Type B pancreatic cell (in vitro differentiated cells): ENCODE measurements at places on chromosomes 4 and X.

GRCh38 chr4:158159054-158159717 is 13.6 kb downstream of the GASK1B start:
- H3K4me3 ChIP-seq: peak overlapping the region; percentile 61
- H3K4me1 ChIP-seq: peaks cover 56% of the 10 kb centered on the region
- no peak for DNase-seq
- peak overlapping the region; percentile 70 for H3K27ac ChIP-seq
- no peaks in the 10 kb centered on the region for H3K27me3 ChIP-seq

- no peak overlapping the region for H3K27ac ChIP-seq
- H3K36me3 ChIP-seq: peaks cover 9% of the 10 kb centered on the region
- H3K4me3 ChIP-seq: peak overlapping the region; percentile 35
- no peaks in the 10 kb centered on the region for H3K27me3 ChIP-seq
- DNase-seq: no peak
Measured at GRCh38 chr4:6983544-6984142, 59.5 kb upstream of the TADA2B start.

DNA sequence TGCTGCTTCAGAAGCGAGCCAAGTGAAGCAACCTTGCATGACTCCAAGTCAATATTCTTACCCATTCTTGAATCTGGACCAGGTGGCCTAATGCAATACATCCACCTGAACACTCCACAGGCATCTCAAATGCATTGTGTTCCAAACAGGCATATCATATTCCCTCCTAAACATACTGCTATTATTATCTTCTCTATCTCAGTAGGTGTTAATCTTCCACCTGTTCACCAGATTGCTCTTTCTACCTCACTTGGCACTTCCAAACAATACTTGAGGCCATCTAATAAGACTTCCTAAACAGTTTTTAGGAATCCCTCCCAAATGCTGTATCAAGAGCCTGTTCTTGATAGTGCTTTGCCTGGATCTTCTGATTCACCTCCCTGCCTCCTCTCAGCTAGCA is 90.7 kb downstream of the GPRIN3 start:
- H3K27me3 ChIP-seq: no peaks in the 10 kb centered on the region
- H3K27ac ChIP-seq: no peak overlapping the region
- DNase-seq: no peak
- H3K36me3 ChIP-seq: no peaks in the 10 kb centered on the region
- no peak overlapping the region for H3K4me3 ChIP-seq

DNA sequence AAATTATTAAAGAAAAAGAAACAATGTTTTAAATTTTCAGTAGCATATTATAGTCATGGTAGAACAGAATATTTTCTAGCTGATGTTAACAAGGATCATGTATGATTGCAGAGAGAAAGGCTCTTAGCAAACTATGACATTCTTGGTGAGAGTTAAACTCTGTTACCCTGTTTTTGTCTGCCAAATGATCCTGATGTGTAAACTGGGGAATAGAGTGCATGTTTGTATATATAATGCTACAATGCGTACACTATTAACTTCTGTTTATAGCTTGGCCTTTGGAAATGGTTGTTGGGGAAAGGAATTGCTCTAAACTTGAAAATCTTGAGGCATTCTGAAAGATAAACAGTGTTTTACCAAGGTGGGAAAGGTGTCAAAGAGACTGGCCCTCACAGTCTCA is 292.7 kb downstream of the ARHGAP24 start:
- H3K36me3 ChIP-seq: no peaks in the 10 kb centered on the region
- no peak for DNase-seq
- H3K4me3 ChIP-seq: no peak overlapping the region

GRCh38 chrX:72536542-72536941 is 36.1 kb downstream of the HDAC8 start:
- no peak overlapping the region for H3K4me3 ChIP-seq
- H3K27me3 ChIP-seq: no peaks in the 10 kb centered on the region
- DNase-seq: no peak
- H3K27ac ChIP-seq: no peak overlapping the region
- H3K4me1 ChIP-seq: peaks cover 4% of the 10 kb centered on the region
- H3K36me3 ChIP-seq: no peaks in the 10 kb centered on the region

GRCh38 chrX:28997706-28998463 is 410.6 kb downstream of the IL1RAPL1 start:
- H3K4me1 ChIP-seq: peaks cover 6% of the 10 kb centered on the region
- no peak for DNase-seq
- no peak overlapping the region for H3K4me3 ChIP-seq
- H3K27ac ChIP-seq: no peak overlapping the region

DNA sequence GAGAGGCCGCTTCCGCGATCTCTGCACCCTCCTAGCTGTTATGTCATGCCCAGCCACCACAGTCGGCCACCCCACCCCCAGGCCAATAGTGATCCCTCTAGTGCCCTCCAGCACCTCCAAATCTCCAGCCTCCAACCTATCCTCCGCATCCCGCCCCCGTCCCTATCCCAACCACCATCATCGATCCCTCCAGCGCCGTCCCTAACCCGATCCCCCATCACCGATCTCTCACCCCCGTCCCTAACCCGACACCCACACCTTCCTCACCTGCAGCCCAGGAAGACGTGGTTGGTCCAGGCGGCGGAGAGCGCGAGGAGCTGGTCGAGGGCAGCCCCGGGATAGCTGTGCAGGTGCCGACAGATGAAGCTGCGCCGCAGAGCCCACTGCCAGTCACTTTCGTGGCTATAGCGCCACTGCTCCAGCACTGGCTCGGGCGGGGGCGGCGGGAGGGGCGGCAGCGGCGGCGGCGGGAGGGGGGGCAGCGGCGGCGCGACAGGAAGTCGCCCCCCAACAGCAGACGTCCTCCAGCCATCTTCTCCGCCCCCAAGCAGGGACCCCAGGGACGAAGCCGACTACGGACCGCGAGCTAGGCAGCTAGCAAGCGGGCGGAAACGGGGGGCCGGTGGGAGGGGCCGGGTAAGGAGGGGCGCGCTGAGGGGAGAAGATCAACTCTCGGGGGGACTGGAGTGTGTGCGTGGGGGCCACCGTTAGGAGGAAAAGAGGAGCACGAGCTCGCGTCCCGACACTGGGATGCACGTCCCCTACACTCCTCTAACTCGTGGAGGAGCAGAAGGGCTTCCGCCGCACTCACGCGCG is 552 bp downstream of the NKRF start:
- peaks cover 4% of the 10 kb centered on the region for H3K36me3 ChIP-seq
- H3K4me3 ChIP-seq: peak overlapping the region; percentile 96
- peaks cover 8% of the 10 kb centered on the region for H3K4me1 ChIP-seq
- no peaks in the 10 kb centered on the region for H3K27me3 ChIP-seq
- no peak for DNase-seq

DNA sequence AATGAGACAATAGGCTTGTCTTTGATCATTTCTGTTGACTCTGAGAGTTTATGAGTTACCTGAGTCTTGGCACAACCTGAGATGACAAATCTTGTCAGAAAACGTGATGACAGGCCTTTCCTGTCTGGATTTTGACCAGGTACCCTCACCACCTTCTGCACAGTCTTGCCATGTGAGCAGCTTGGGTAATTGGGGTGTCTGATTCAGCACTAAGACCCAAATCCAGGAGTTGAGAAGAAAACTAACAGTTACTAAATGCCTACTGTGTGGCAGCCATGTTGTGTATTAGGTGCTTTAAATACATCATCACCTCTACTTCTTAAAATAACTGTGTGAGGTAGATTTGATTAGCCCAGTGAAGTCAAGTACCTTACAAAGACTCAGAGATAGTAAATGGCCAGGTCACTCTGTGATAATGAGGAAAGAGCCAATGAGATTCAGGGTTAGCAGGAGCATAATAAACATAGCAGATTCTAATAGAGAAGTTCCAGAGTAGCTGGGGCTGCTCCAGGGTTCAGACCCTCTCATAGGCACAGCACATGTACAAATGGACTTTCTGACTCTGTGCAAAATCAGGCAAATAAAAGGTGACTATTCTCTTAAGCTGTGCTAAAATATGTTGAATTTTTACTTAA is 2.8 kb downstream of the EREG start:
- H3K27ac ChIP-seq: no peak overlapping the region
- H3K36me3 ChIP-seq: no peaks in the 10 kb centered on the region
- no peak for DNase-seq
- H3K4me3 ChIP-seq: peak overlapping the region; percentile 25

DNA sequence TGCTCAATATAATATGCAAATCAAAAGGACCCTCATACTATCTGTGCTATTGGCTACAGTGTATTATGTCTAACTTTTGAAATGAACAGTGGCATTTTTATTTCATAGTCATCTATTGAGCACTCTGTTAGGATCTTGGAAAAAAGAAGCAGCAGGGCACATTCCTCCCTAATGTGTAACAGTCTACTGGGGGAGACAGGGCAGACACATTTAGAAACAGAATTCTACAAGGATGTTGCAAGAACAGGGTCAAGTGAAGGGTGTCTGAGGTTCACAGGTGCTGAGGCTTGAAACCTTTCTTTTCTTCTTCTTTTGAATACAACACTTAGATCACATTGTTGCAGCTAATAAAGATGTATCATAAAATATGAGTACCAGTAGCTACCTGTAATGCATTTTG is 129.7 kb upstream of the SLC4A4 start:
- no peaks in the 10 kb centered on the region for H3K27me3 ChIP-seq
- DNase-seq: no peak
- H3K4me1 ChIP-seq: peaks cover 10% of the 10 kb centered on the region
- peaks cover 4% of the 10 kb centered on the region for H3K36me3 ChIP-seq
- no peak overlapping the region for H3K27ac ChIP-seq
- no peak overlapping the region for H3K4me3 ChIP-seq

DNA sequence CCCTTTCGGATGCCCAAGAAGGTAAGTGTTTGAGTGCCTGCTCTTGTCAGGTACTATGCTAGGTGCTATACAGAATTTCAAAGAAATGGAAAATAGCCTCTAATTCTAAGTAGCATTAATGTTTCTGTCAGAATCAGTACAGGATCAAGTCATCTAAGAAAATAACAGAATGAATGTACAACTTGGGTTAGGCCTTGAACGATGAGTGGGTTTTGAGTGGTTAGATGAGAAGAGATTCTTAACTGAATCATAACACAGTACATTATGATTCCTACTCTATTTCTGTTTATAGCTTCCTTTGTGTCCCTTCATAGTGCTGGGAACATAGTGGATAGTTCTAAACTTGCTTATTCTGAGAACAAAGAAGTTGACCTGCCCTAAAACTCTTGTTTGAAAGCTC is 253.9 kb downstream of the GLUD2 start:
- no peaks in the 10 kb centered on the region for H3K27me3 ChIP-seq
- H3K27ac ChIP-seq: no peak overlapping the region
- H3K4me1 ChIP-seq: no peaks in the 10 kb centered on the region
- H3K36me3 ChIP-seq: no peaks in the 10 kb centered on the region
- H3K4me3 ChIP-seq: no peak overlapping the region
- DNase-seq: no peak

GRCh38 chrX:18992829-18993228 is 8.9 kb upstream of the PHKA2 start:
- no peaks in the 10 kb centered on the region for H3K27me3 ChIP-seq
- peaks cover 5% of the 10 kb centered on the region for H3K4me1 ChIP-seq
- DNase-seq: no peak

DNA sequence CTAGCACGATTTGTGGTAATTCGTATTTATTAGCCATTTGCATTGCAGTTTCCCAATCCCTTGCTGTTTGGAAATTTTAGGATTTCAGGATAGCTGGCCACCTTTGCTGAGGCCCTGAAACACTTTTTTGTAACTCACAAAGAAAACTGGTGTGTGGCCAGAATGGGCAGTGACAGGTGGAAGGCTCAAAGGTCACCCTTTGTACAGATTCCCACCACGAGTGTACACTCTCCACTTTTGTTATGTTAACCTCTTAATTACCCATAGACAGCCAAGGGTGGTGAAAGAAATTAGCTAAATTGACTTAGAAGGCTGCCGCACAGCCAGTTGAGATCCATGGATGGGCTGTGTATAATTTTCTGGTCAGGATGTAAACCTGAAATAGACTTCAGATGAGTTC is 109.7 kb upstream of the ARX start:
- H3K27ac ChIP-seq: no peak overlapping the region
- DNase-seq: no peak
- H3K27me3 ChIP-seq: peaks cover 3% of the 10 kb centered on the region
- H3K4me1 ChIP-seq: no peaks in the 10 kb centered on the region
- no peaks in the 10 kb centered on the region for H3K36me3 ChIP-seq

GRCh38 chrX:47683184-47683828 is 24.3 kb upstream of the UXT start:
- no peak overlapping the region for H3K27ac ChIP-seq
- DNase-seq: no peak
- no peak overlapping the region for H3K4me3 ChIP-seq
- no peaks in the 10 kb centered on the region for H3K36me3 ChIP-seq
- no peaks in the 10 kb centered on the region for H3K4me1 ChIP-seq

DNA sequence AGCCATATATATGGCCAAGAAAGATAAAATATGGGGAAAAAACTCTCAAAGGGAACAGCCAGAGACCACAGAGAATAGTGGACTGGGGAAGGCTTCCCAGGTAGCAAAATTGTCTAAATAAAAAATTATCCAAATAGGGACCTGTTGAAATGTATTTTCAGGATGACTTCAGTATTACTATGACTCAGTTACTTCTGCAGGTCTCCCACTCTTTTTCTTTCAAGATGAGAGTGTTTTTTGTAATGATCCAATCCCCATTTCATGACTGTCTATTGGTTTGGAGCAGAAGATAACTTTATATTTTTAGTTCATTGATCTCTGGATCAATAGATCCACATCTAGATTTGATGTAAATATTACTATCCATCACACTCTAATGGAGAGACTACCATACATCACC is 372.1 kb upstream of the EMCN start:
- H3K27ac ChIP-seq: no peak overlapping the region
- no peak overlapping the region for H3K4me3 ChIP-seq
- no peaks in the 10 kb centered on the region for H3K36me3 ChIP-seq
- H3K27me3 ChIP-seq: no peaks in the 10 kb centered on the region

DNA sequence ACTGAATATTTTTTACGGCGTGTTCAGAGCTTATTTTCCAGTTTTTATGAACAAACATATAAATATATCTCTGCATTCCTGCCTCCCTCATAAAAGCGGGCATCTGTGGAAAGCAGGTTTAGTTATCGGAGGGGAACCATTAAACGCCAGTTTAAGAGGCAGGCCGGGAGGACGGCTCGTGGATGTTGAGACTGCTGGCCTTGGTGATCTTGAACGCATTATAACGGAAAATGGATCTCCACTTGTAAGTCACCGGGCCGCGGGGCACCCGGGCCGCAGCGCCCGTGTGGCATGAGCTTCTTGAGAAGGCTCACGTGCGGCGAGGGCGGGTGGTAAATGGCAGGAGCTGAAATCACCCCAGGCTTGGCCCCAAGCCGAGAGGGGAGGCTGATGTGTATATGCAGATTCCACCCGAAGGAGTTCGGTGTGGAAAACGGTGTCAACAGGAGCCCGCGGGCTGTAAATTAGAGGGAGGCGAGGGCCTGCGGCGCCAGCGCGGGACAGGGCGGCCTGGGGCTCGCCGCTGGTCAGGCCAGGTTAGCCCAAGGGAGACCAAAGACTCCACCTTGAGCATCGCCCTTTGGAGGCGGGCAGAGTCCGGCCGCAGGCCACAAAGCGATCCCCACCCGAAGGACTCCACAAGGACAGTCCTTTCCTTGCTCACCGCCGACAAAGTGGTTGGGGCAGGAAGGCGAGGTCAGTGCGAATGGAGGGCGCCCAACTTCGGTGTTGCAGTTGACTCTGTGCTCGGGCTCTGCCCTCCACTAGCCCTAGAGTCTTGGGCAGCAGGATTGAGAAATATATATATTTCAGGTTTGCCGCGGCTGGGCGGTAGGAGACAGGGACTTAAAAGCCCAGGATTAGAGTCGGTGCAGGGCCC is 1.3 kb upstream of the HAND2 start:
- peaks cover 93% of the 10 kb centered on the region for H3K27me3 ChIP-seq
- H3K4me1 ChIP-seq: peaks cover 13% of the 10 kb centered on the region
- peaks cover 17% of the 10 kb centered on the region for H3K36me3 ChIP-seq
- no peak for DNase-seq

- DNase-seq: no peak
- H3K4me1 ChIP-seq: peaks cover 18% of the 10 kb centered on the region
Measured at GRCh38 chr4:134632056-134632455, 430.5 kb upstream of the PABPC4L start.
